Lower leg skin (tissue), 4 donors: ENCODE measurements at places on chromosomes 4 and X. TPM values are rescaled to one million over a fixed set of nuclear protein-coding genes. Genes with fewer than 3 reads are reported as not detected.

DNA sequence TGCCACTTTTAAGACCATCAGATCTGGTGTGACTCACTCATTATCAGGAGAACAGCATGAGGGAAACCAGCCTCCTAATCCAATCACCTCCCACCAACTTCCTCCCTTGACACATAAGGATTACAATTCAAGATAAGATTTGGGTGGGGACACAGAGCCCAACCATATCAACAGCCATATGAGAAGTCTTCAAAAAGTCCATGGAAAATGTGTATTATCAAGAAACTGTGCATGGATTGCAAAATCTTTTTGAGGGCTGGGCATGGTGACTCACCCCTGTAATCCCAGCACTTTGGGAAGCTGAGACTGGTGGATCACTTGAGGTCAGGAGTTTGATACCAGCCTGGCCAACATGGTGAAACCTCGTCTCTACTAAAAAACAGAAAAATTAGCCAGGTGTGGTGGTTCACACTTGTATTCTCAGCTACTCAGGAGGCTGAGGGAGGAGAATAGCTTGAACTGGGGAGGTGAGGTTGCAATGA lies 17.8 kb upstream of the RPL39 start:
- no peak for DNase-seq

Gene FRG2
- total RNA-seq, result not detected

Gene KIAA1210
- not detected for total RNA-seq

DNA sequence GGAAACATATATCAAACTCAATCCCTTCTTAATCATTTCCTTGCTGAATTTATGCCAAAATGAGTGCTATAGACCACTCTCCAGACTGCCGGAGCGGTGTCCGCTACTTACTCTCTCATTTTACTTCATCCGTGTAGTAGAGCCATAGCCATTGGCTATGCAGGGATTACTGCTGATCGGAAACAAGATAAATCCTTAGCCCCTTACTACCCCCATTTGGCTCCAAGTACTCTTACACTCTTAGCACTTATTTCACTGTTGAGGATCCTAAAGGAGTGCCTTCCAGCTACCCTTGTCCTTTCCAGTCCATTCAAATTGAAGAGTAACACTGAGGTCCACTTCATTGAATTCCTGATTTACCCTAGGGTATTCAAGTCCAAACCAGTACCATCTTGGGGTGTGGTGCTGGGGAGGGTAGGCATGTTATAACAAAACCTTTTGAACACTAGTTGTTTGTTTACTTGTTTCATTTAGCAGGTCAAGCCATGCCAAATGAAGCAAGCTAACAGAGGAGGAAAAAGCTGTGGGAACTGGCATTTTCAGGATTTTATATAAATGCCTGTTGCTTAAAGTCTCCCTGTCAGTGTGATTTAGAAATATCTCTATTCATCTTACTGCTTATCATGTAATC lies 715.1 kb downstream of the FSTL5 start:
- no peak for DNase-seq

DNA sequence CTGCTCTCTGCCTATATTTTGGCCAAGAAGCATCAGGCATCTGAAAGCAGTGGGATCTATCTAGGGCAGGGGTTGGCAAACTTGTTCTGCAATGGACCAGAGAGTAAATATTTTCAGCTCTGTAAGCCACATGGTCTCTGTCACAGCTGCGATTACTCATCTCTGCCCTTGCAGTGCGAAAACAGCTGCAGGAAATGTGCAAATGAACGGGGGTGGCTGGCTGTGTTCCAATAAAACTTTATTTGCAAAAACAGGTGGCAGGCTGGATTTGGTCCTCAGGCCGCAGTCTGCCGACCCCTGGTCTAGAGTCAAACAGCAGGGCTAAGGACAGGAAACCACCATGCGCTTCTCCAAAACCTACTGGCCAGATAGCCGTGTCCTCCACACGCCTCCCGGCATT lies 48.6 kb downstream of the ACOX3 start:
- peak; percentile 61 for DNase-seq

DNA sequence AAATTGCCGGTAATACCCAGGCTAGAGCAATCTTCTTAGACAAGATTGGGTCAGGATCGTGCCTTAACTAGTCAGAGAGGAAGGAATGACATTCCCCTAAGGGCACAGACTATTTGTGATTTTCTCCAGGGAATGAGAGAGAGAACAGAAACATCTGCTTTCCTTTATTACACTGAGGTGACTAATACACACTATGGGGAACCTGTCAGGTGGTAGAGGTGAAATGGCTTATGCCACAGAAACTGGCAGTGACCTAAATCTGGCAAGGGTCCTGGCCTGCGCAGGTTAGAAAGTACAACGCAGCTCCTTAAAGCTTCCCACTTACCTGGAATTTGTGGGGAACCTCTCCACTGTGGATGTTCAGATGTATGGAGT lies 16.6 kb upstream of the HPGD start:
- no peak for DNase-seq

DNA sequence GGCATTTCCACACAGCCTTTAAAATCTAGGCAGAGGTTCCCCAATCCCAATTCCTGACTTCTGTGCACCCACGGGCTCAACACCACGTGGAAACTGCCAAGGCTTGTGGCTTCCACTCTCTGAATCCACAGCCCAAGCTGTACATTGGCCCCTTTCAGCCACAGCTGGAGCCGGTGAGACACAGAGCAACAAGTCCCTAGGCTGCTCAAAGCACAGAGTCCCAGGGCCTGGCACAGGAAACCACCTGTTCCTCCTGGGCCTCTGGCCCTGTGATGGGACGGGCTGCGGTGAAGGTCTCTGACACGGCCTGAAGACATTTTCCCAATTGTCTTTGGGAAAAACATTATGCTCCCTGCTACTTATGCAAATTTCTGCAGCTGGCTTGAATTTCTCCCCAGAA lies 500.0 kb downstream of the FSTL5 start:
- DNase-seq, result no peak

DNA sequence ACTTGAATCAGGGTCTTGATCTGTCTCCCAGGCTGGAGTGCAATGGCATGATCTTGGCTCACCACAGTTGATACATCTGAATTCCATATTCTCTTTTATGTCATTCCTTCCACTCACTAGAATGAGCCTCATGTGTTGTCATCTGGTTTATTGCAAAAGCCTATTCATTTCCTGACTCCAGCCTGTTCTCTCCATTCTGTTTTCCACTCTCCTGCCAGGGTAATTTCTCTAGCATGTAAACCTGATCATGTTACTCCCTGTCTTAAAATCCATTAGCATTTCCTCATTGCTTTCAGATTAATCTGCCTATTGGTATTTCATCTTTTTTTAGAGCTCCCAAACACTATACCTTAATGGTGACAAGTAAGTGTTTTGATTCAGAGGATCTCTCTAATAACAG lies 4.3 kb upstream of the DDX60L start:
- no peak for DNase-seq

Gene SULT1B1
- total RNA-seq, result 0.10 TPM

Gene ADH7
- total RNA-seq, result not detected

DNA sequence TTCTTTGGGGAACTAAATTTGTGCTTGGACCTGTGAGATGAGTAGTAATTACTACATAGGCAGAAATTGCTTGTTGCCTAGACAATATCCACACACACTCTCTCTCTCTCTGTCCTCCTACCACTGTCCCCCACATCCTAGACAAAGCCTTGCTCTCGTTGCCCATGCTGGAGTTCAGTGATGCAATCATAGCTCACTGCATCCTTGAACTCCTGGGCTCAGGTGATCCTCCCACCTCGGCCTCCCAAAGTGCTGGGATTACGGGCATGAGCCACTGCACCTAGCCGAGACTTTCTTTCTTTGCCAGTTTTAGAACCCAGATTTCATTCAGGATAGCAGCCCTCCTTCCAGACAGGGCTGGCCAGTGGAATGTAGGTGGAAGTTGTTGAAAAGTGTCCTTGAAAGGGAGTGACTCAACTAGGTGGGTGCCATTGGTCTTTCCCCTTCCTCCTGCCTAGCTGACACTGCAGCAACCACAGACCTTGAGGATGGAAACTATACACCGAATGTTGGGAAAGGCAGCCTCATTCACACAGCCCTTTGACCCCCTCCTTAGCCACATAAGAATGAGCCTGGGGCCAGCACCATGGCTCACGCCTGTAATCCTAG lies 16.8 kb upstream of the LAP3 start:
- DNase-seq, result no peak

Gene RGN
- not detected for total RNA-seq

- DNase-seq, result no peak
Measured at GRCh38 chr4:74032064-74032463, 6.4 kb downstream of the CXCL3 start.

- DNase-seq, result no peak
Measured at GRCh38 chr4:14309431-14309830, 681.9 kb upstream of the BOD1L1 start.

DNA sequence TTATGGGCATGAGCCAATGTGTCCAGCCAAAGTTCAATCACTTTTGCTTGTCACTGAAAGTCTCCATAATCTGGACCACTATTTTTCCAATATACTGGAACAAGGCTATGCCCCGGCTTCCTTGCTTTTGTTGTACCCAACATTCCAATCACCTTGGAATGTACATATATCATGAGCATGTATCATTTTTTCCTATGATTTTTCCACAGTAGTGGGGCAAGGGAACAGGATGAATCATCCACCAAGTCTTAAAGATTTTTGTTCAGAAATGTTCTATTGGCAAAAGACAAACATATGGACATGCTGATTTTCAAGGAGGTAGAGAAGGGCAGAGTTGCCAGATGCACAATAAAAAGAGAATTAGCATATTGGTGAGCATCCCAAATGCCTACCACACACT lies 548.1 kb upstream of the INTU start:
- no peak for DNase-seq

GRCh38 chrX:123788744-123789143 lies 55.9 kb upstream of the THOC2 start:
- DNase-seq, result no peak
